IMR-90 (cell line): ENCODE measurements at places on chromosomes 12 and 14. TPM values are rescaled to one million over a fixed set of nuclear protein-coding genes. Genes with fewer than 3 reads are reported as not detected.

The GSKIP gene
- total RNA-seq, result 22.0 and 34.7 TPM in 2 replicates

The MYBPC1 gene
- not detected in 2 replicates for total RNA-seq

- DNase-seq, result no peak
Measured at GRCh38 chr14:61498303-61498702, 176.9 kb downstream of the PRKCH start.

- DNase-seq, result no peak
Measured at GRCh38 chr14:95679998-95680735, 6.1 kb upstream of the TCL1B start.

DNA sequence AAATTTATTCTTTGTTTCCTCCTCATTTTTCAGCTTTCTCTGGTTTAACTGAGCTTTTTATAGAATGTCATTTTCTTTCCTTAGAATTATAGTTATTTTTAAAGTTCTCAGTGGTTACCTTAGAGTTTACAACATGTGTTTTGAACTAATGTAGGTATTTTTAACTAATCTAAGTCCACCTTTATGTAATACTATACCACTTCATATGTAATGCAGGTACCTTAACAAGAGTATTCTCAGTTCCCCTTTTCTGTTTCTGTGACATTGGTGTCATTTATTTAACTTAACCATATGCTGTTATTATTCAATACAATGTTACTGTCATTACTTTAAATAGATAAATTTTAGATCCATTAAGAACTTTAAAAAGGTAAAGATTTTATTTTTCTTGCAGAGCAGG lies 30.3 kb upstream of the KCNC2 start:
- no peak for DNase-seq

DNA sequence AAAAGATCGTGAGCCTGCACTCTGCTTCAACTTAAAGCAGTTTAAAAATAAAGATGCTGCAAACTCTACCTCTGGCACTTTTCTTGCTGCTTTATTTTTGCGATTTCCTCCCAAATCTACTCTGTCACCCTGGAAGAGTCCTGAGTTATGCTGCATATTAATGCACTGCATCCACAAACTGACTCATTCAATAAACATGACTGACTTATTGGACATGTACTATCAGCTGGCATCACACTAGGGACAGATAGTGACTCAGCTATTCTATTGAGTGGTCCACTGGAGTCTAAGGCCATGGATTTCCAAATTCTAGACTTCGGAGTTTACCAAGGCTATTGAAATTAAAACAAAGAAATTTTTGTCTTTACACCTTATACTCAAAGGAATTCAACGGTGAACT lies 90.7 kb upstream of the PTPRR start:
- no peak for DNase-seq
